ENCODE measurements at places on chromosomes 7 and 10.

- ATAC-seq = no peak
Observed at GRCh38 chr7:118059209-118059608, 124.8 kb upstream of the LSM8 start.

DNA sequence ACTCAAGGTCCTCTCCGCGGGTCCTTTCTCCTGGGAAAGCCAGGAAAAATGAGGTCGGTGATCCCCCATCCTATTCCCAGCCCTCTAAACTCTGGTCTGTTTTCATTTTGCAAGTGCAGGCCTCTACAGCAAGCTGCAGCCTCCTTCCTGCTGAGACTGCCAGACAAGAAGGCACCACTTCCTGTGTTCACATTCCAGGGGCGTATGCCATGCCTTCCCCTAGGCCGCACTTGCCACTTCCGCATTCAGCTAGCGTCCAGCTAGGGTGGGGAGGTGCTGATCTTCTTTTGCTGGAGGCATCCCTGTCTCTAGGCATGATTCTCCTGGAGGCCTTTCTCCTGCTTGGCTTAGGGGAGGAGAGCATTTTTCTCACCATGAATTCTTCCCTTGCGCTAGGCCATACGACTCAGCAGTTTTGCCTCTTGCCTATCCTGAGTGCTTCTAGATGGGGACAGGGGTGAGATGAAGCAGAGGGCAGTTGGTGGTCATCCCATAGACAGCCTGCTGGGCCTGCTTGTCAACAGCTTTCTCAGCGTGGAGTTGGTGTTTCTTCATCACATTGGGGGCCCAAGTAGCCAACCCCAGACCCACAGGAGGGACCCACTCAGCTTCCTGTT lies 328.9 kb downstream of the RPS24 start:
- no peak for ATAC-seq

DNA sequence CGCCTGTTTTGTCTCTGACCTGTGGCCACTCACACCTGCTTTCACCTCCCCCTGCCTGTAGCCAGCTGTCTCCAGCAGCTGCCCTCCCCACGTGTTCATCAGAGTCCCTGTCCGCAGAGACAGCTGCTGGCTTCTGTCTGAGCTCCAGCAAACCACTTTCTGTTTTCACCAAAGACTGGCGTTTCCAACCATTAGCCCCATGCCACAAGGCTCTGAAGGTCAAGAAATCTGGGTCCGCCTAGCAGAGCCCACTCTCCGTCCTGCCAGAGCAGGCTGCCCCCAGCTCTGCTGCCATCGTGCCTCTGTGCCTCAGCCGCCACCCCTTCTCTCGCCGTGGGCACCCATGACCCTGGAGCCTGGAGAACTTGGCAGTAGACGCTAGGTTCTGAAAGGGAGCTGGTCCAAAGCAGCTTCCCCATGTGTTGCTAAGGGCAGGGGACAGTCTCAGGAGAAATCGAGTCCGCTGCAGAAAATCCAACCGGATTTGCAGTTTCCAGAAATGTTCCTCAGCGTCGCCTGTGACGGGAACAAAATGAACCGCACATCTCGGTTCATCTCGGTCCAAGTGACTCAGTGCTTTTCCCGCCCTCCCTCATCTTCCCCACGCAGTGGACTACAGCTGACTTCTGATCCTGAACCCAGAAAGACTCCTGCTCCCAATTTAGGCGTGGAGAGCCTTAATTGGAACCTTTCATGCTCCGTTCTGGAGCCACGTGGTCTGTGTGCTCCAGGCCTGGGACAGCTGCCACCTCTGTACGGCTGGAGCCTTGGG lies 28.0 kb downstream of the TMEM120A start:
- no peak for ATAC-seq

GRCh38 chr7:132140341-132140740 lies 435.9 kb downstream of the PLXNA4 start:
- no peak for ATAC-seq

- ATAC-seq = no peak
Observed at GRCh38 chr7:107995184-107996071, 7.5 kb downstream of the LAMB1 start.

DNA sequence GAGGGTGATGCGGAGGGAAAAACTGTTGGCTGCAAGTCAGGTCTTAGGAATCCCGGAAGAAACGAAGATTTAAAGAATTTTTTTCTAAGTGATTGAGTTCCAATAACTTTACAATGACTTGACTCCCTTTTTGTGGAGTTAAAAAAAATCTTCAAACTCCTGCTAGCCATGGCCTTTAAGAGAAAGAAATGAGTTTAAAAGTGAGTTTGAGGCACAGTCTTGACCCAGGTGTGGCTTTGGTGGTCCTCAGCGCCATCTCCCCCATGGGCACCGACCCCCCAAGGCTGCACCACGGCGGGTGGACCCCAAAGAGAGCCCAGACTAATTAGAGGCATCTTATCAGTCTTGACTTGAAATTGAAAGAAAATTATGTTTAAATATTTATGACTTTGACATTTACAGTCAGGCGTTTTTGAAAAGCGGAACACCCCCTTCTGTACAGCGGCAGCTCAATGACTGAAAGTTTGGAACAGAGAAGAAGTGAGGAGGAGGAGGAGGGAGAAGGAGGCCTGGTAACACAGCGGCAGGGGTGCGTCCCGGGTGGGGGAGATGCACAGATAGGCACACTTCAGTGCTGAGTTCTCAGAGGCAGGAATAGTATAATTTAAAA lies 349.6 kb downstream of the DNAJB6 start:
- no peak for ATAC-seq

DNA sequence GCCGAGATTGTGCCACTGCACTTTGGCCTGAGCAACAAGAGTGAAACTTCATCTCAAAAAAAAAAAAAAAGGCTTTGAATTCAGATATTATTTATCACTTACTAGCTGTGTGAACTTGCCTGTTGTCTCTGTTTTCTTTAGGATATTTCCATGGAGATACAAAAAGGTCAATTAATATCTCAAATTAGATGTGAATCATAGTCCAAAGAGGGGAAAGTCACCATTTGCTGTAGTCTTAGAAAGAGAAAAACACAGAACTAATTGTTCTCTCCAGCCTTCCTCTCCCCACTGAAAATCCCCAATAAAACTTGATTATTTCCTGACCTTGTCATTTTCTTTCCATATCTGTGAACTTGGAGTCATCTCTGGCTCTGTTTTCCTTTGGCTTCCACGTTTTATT lies 21.2 kb downstream of the HEPACAM2 start:
- no peak for ATAC-seq

GRCh38 chr10:46285300-46285699 lies 1.5 kb upstream of the ANTXRL start:
- no peak for ATAC-seq

- ATAC-seq = no peak
Observed at GRCh38 chr10:58352956-58353610, 18.3 kb downstream of the UBE2D1 start.

DNA sequence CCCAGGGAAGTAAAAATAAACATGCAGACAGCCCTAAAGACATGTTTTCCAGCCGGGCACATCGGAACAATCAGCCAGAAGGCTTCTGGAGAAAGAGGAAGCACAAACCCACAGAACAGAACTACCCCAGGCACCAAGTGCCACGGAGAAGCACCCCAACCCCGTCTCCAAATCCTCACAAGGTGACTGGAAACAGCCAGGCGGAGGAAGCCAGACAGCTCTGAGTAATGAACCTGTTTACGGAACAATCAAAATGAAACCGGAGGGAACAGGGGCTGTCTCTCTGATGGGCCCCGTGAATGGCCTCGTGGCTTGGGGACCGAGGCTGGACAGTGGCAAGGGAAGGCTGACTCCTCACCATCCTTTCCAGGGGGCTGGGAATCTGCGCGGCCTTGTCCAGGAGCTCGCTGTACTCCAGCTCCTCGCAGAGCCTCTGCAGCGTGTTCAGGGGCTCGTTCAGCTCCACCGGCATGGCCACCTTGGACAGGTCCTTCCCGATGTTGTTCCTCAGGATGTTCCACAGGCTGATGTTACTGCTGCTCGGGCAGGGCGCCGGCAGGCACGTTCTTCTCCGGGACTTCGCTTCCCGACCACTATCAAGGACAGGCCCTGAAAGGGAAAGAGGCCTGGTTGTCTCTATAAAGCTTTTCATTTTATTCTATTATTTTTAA lies 77.0 kb upstream of the GSDME start:
- ATAC-seq = peak; percentile 80

DNA sequence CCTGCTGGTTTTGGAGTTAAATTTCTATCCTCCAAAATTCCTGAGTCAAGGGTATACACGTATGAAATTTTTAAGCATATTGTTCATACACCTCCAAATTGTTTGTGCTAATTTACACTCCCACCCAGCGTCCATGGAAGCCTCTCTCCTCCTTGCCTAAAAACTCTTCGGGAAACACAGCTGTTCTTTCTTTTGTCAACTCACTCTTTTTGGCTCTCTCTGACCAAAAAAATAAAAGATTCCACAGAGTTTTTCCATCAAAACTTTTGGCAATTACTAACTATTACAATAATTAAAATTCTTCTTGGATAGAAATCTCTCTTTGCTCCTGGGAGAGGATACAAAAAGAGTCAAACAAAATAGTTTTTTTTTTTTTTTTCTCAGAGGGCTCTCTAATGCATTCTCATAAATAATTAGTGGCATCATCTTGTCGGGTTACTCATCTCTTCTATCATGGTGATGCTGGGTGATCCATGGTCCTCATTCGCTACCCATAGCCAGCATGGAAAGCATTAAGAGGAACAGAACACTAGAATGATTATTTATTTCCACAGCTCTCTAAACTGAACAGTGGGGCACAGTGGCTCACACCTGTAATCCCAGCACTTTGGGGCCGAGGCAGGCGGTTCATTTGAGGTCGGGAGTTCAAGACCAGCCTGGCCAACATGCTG lies 310.7 kb downstream of the SFMBT2 start:
- ATAC-seq = no peak

GRCh38 chr7:80263333-80263732 lies 128.7 kb downstream of the GNAI1 start:
- ATAC-seq = no peak

GRCh38 chr10:80351220-80351619 lies 5.3 kb downstream of the DYDC1 start:
- no peak for ATAC-seq

DNA sequence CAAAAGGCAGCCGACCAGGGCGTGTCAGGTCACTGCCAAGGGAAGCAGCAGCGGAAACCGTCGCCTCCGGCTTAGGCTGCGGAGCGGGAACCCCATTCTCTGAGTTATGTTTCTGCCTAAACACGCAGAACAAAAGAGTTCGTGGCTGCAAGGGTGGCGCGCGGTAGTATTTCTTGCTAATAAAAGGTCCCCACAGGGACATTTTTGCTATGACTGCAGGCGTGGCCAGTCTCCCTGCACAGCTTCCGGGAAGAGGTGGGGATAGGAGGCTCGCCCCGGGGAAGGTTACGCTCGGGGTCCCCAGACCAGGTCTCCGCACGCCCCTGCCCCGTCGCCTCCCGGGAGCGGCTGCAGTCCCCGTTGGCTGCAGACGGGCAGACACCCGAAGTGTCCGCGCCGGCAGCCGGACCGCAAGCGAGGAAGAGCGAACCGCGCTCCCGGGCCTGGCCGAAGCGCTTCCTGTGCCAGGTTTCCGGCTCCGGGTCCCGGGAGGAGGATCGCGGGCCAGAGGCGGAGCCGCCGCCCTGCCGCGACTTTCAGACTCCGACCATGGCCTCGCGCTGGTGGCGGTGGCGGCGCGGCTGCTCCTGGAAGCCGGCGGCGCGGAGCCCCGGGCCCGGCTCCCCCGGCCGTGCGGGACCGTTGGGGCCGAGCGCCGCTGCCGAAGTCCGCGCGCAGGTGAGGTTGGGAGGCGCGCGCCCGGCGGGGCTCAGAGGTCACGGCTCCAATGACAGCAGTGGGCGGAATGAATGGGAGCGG lies at the start of gene PDSS1:
TSS of gene PDSS1 (plus strand) at position 539 of the 759 bp plus-strand sequence. CDS start at position 550, 11 bp downstream.
- ATAC-seq = peak; percentile 94

DNA sequence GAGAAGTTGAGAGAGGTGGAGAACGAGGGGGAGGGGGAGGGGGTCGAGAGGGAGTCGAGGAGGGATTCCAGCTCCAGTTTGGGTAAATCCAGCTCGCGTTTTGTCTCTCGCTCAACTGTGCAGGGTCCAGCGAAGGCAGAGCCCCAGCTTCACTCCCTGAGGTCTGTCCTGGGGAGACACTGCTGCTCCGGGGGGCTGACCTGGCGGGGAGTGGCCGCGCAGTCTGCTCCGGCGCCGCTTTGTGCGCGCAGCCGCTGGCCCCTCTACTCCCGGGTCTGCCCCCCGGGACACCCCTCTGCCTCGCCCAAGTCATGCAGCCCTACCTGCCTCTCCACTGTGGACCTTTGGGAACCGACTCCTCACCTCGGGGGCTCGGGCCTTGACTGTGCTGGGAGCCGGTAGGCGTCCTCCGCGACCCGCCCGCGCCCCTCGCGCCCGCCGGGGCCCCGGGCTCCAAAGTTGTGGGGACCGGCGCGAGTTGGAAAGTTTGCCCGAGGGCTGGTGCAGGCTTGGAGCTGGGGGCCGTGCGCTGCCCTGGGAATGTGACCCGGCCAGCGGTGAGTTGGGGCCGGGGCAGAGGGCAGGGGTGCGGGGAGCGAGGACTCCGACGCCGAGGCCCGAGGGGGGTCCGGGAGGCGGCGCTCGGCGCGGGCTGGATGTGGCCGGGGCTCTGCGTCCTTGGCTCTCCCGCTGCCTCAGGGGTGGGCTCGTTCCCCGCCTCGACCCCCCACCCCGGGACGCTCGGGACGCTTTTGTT lies at the start of gene TET1:
TSS of gene TET1 (plus strand) at position 152 of the 757 bp plus-strand sequence. CDS start 12,002 bp downstream, outside the sequence.
- peak; percentile 48 for ATAC-seq

DNA sequence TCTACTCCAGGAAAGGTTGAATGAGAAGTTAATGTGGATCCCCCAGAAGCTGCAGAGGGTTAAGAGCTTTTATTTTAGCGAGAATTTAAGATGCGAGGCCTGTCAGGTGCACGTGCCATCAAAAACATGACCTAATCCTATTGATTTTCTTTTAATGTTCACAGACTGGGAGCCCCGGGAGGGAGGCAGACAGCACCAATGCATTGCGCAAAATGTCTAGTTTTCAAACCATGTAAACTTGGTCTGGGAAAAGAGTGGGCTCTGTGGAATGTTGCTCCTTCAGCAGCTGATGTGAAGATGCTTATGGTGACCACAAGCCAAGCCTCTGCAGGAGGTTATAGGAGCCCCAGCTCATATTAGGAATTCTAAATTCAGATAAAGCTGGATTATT lies 172.0 kb upstream of the ITGB1 start:
- ATAC-seq = no peak

GRCh38 chr7:45717537-45718235 lies 143.5 kb downstream of the ADCY1 start:
- ATAC-seq = no peak

GRCh38 chr10:18607503-18608378 lies 43.6 kb downstream of the NSUN6 start:
- no peak for ATAC-seq
